ENCODE measurements at places on chromosomes 5 and 9.

GRCh38 chr9:126939821-126940221 is 25.2 kb downstream of the RALGPS1 start:
- DNase-seq, result no peak

DNA sequence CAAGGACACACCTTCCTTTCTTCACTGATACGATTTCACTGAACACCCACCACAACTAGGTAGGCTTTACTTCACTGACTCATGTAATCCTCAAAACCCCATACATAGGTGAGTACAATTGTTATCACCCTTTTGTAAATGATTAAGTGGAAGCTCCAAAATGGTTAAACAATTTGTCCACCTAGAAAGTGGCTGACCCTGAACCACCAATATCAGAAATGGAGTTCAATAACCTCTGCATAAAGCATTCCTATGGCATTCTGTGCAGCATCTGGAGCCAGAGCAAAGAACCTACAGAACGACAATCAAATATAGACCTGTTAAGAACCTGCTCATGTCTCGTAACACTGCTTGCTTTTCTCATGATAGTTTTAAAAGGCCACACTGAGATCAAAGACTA is 50.7 kb upstream of the NR5A1 start:
- no peak for DNase-seq

DNA sequence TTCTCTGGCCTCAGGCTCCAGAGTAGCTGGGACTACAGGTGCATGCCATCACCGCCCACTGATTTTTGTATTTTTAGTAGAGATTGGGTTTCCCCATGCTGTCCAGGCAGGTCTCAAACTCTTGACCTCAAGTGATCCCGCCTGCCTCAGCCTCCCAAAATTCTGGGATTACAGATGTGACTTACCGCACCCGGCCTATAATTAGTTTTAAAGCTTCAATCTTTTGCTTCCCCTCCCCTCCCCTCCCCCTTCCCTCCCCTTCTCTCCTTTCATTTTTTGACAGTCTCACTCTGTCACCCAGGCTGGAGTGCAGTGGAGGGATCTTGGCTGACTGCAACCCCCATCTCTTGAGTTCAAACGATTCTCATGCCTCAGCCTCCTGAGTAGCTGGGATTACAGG is 433.3 kb upstream of the EDIL3 start:
- DNase-seq, result no peak

DNA sequence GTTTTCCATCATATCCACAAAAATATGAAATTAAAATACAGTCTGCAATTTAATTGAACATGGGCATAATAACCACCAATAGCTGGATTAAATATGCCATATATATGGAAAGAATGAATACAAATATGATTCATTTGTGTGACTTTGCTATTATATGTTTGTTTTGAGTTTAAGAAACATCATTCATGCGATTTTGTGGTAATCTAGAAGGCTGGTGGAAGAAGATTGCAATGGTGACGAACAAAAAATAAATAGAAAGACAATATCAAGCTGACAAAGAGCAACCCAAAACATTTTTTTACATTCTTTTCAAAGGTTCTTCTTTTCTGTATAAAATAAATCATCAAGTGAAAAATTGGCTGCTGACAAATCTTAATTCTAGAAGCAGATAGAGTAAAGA is 610.0 kb downstream of the MAT2B start:
- no peak for DNase-seq

- no peak for DNase-seq
Measured at GRCh38 chr9:87343816-87344430, 153.7 kb upstream of the DAPK1 start.

GRCh38 chr9:131976157-131977108 is 103.2 kb downstream of the MED27 start:
- DNase-seq, result no peak

- no peak for DNase-seq
Measured at GRCh38 chr9:121069396-121069795, 5.4 kb upstream of the CNTRL start.

DNA sequence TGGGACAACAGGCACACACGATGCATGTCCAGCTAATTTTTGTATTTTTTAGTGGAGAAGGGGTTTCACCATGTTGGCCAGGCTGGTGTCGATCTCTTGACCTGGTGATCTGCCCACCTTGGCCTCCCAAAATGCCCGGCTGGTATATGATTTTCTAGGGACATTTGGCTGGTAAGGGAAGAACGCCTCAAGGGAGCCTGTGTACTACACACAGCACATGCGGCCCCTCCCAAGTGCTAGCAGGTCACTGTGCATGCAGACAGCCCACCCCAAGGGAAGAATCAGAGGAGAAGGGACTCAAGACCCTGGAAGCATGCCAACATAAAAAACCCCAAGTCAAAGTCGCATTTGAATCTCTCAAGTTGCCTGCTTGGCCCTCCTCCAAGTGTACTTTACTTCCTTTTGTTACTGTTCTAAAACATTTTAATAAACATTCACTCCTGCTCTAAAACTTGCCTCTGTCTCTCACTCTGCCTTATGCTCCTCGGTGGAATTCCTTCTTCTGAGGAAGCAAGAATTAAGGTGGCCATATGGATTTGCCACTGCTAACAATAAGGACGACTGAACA is 24.3 kb upstream of the OTULINL start:
- no peak for DNase-seq

DNA sequence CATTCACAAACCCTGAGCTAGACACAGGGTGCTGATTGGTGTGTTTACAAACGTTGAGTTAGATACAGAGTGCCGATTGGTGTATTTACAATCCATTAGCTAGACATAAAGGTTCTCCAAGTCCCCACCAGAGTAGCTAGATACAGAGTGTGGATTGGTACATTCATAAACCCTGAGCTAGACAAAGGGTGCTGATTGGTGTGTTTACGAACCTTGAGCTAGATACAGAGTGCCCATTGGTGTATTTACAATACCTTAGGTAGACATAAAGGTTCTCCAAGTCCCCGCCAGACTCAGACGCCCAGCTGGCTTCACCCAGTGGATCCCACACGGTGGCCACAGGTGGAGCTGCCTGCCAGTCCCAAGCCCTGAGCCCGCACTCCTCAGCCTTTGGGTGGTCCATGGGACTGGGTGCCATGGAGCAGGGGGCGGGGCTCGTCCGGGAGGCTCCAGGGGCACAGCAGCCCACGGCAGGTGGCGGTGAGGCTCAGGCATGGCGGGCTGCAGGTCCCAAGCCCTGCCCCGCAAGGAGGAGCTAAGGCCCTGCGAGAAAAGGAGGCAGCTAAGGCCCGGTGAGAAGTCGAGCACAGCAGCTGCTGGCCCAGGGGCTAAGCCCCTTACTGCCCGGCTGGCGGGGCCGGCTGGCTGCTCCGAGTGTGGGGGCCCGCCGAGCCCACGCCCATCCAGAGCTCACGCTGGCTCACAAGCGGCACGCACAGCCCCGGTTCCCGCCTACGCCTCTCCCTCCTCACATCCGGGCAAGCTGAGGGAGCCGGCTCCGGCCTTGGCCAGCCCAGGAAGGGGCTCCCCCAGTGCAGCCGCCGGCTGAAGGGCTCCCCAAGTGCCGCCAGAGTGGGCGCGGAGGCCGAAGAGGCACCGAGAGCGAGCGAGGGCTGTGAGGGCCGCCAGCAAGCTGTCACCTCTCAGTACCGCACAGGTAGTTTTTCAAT is 1039.2 kb upstream of the CDH9 start:
- DNase-seq, result no peak

GRCh38 chr5:104512063-104512825 is 949.7 kb upstream of the NUDT12 start:
- DNase-seq, result no peak

- DNase-seq, result no peak
Measured at GRCh38 chr9:101445353-101446029, 9.9 kb upstream of the ALDOB start.

DNA sequence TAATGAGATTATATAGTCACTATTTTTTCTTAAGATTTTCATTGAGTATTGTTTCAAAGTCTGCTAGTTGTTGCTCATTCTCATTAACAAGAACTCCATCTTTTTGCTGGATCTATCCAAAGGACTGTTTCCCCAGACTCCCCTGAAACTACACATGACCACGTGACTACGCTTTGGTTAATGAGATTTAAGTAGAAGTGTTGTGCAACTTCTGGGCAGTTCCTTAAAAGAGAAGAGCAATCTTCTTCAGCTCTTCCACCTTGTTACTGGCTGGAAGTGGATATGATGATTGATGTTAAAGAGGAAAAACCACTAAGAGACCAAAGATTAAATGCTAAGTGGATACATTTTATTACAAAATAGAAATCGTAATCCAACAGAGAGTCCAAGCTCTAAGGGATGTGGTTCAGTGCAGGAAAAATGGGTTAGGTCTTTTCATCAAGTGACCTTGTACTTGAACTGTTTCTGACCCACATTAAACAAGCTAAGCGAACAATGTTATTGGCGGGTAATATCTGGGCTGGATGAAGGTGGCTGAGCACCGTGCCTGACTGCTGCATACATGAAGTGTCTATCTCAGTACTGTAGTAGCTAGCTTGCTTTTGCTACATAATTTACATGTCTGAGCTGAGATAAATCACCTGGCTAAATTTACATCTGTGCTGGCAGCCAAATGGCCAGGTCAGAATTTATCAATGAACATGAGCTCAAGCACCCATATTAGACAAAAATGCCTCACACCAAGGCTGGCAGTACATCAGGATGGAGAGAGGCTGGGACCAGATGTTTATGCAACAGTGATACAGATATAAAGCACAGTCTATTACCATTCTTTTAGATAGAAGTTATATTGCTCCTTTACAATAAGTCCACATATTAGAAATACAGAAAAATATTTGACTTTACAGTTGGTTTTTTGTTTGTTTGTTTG is 7.5 kb upstream of the CTNNAL1 start:
- DNase-seq, result no peak

- DNase-seq, result no peak
Measured at GRCh38 chr9:77848404-77848803, 183.2 kb downstream of the GNAQ start.

DNA sequence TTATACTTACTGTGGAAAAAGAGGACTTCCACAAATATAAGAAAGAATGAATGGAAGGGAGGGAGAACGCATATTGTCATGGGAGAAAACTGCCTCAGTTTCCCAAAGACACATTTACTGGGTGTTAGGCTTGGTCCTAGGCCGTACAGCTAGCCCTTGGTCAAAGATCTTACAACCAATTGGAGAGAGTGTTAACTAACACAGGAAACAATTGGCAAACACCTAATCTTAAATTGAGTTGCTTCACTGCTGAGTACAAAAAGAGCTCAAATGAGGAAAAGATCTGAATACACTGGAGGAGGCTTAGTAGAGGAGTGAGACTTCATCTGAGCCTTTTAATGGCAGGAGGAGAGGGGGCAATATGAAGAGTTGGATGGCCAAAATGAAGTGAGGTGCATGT is 161.7 kb downstream of the GLIS3 start:
- no peak for DNase-seq

DNA sequence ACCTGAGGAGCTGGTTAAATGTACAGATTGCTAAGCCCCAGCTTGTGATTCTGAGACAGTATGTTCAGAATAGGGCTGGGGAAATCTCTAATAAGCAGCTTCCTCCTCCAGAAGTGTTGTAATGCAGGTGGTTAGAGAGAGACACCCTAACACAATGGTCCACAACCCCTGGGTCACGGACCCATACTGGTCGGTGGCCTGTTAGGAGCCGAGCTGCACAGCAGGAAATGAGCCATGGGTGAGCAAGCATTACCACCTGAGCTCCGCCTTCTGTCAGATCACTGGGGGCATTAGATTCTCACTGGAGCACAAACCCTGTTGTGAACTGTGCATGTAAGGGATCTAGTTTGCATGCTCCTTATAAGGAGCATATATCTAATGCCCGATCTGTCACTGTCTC is 61.8 kb downstream of the SLC36A1 start:
- DNase-seq, result no peak

- no peak for DNase-seq
Measured at GRCh38 chr9:96021551-96022444, 146.3 kb downstream of the ERCC6L2 start.

DNA sequence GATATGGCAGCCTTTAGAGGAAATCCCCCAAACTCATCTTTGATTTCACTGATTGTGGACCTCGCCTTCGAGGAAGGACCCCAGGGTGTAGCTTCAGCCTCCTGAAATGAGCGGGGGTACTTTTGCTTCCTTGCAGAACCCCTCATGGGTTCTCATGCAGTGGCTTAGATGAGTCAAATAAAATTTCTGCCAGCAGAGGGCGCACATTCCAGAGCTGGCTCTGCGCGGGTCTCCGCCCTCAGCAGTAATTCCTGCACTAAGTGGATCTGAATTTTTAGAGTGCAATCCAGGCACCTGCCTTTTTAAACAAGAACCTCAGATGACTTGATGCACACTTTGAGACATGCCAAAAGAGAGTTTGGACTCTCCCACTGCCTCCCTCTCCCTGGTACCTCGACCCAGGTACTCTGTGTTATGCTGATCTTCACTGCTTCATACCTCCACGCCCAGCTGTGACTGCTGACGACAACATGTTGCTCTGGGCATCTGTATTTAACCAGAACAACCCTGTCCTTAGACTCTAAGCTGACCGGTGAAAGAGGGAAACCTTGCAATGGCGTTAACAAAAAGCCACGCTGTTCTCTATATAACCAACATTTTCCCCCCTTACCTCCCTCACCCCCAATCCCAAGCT is 7.3 kb downstream of the EGFLAM start:
- peak; percentile 58 for DNase-seq

GRCh38 chr9:4640027-4640426 is 22.1 kb upstream of the PLPP6 start:
- no peak for DNase-seq

GRCh38 chr5:175772747-175773533 is 98.4 kb upstream of the CPLX2 start:
- no peak for DNase-seq

- DNase-seq, result no peak
Measured at GRCh38 chr9:136656795-136657611, 5.7 kb upstream of the EGFL7 start.

DNA sequence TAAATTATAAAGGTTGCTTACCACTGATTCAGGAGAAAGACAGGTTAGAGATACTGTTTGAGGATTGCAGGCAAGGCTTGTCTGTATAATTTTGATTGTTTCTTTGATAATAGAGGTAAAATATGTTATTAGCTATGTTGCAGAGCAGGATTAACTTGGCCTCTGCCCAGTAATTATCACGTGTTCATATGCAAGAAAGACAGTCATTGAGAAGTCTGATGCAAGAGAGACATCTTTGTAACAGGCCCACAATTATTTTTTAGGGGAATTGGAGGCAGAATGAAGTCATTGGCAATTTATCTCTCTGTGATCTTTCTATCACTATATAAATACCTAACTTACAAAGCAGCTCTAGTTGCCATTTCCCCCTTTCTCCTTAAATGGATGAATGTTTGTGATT is 46.0 kb downstream of the SLC44A1 start:
- DNase-seq, result no peak

GRCh38 chr5:9932770-9933169 is 302.6 kb upstream of the TAS2R1 start:
- DNase-seq, result no peak

DNA sequence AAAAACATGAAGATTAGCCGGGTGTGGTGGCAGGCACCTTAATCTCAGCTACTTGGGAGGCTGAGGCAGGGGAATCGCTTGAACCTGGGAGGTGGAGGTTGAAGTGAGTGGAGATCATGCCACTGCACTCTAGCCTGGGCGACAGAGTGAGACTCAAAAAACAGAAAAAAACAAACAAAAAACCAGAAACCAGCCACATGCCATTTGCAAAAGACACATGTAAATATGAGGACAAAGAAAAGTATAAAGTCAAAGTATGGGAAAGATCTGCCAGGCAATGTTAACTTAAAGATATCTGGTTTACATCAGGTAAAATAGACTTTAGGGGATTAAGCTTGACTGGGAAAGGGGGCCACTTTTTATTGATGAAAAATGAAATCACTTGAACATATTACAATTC is 90.7 kb downstream of the FNBP1 start:
- no peak for DNase-seq

- no peak for DNase-seq
Measured at GRCh38 chr9:122370303-122370702, 521 bp upstream of the PTGS1 start.
